Stimulated activated CD4-positive, alpha-beta T cell treated with anti-CD3 and anti-CD28 coated beads, Interleukin-1b, Interleukin-23, amount 100 ng/mL, for 1 hour (primary cell): ENCODE measurements at places on chromosomes 5 and 9.

GRCh38 chr9:2486988-2487387, 134.6 kb upstream of the VLDLR start:
- DNase-seq, result no peak

- no peak for DNase-seq
Measured at GRCh38 chr5:111813537-111813936, 56.5 kb upstream of the NREP start.

- no peak for DNase-seq
Measured at GRCh38 chr9:124652203-124652602, 118.9 kb downstream of the NR6A1 start.

GRCh38 chr9:128808543-128808942, 9.8 kb upstream of the ENDOG start:
- DNase-seq, result no peak

GRCh38 chr5:169980418-169981053, at the start of gene INSYN2B:
TSS of gene INSYN2B (minus strand) at chr5:169980495. CDS start at chr5:169883898, 96,597 bp downstream.
- no peak for DNase-seq

GRCh38 chr9:134175291-134175807, 11.0 kb upstream of the RNU6ATAC start:
- no peak for DNase-seq
